ENCODE measurements at places on chromosomes 16 and 17. TPM values are rescaled to one million over a fixed set of nuclear protein-coding genes. Genes with fewer than 3 reads are reported as not detected.

Gene NPLOC4
- 53.5 TPM for polyA plus RNA-seq

Gene HCRT
- polyA plus RNA-seq, result not detected

Gene TMEM235
- polyA plus RNA-seq, result not detected

Gene POLR3K
- polyA plus RNA-seq, result 45.2 TPM

Gene C16orf89
- not detected for polyA plus RNA-seq

Gene CDYL2
- 0.69 TPM for polyA plus RNA-seq

Gene SLC35G6
- not detected for polyA plus RNA-seq

Gene CCL4
- 8.4 TPM for polyA plus RNA-seq

Gene PALB2
- 6.4 TPM for polyA plus RNA-seq

Gene C16orf46
- not detected for polyA plus RNA-seq

Gene ICAM2
- polyA plus RNA-seq, result 183 TPM

Gene HBA1
- 12.1 TPM for polyA plus RNA-seq

Gene C1QBP
- polyA plus RNA-seq, result 281 TPM

Gene OTOP3
- not detected for polyA plus RNA-seq

Gene PIRT
- polyA plus RNA-seq, result not detected

Gene CPSF4L
- polyA plus RNA-seq, result not detected

Data from IgD-negative memory B cell (primary cell).